AG08395 (cell line): ENCODE measurements at places on chromosomes 3 and 15.
A peak's percentile ranks its signal among the peaks of the same experiment; 100 is the strongest.

DNA sequence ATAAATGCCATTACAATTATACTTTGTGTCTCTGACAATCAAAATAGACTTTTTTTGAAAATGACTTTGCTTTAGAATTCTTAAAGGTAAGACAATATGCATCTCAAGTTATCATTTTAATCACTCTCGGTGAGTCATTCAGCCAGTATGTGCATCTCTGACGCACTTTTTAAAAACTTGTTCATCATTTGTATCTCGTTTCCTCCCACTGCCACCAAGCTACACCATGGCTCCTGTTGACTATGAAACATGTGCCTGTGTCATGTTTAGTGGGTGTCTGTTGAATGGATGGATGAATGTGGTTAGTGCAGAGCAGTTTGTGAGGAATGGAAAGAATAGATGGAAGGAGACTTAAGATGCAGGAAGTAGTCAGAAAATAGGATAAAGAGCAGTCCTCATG is 68.6 kb downstream of the ARPP21 start:
- DNase-seq: no peak

- no peak for DNase-seq
These were observed 352.1 kb downstream of the SHQ1 start for GRCh38 chr3:72496051-72496670.

DNA sequence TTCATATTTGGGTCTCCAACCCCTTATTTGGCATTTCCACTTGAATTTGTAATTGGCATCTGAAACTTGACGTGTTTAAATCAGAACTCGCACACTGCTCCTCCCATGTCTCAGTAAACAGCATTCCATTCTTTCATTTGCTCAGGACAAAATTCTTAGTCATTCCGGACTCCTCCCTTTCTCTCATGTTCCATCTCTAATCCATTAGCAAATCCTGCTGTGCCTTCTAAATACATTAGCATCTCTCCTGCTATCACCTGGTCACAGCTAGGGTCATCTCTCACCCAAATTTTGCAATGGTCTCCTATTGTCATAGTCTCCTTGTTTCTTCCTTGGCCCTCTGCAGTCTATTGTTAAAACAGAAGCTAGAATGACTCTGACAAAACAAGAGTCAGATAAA is 119.9 kb upstream of the CADPS start:
- no peak for DNase-seq

DNA sequence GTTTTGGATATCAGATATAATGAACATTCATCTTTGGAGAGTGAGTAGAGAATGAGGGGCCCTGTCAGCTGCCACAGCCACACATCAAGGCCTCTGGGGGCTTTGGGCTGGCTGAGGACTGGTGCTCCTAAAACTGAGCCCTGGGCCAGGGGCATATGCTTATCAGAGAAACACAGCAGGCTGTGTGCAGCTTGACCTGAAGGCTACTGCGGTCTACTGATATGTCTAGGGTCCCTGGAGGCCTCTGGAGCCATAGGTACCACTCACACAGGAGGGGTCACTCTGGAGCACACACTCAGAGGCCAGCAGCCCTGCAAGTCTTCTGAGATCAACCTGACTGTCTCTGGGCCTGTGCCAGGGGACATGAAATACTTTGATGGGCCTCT is 7.6 kb downstream of the TF start:
- DNase-seq: no peak

- DNase-seq: no peak
These were observed 38.2 kb upstream of the SUCLG2 start for GRCh38 chr3:67692621-67693020.

- no peak for DNase-seq
These were observed 23.0 kb upstream of the SV2B start for GRCh38 chr15:91077029-91077428.

- peak; percentile 62 for DNase-seq
These were observed 54.0 kb upstream of the UMPS start for GRCh38 chr3:124676236-124676635.

DNA sequence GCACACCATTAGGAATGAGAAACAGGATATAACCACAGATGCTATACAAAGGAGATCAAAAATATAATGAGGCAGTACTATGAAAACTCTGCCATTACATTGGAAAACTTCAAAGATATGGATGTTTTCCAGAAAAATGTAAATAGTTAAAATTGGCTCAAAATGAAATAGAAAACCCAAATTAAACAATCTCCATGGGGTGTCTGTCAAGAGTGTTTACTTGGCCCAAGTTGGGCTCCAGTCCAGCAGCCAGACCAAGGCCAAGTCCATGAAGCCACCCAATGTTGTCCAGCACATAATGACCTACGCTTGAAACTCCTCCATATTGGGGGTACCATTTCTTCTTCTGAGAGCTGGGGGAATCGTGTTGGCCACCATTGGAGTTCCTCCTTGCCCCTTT is 37.1 kb downstream of the CTXND1 start:
- DNase-seq: no peak

- DNase-seq: no peak
These were observed 225.2 kb downstream of the WDR72 start for GRCh38 chr15:53534105-53534839.

DNA sequence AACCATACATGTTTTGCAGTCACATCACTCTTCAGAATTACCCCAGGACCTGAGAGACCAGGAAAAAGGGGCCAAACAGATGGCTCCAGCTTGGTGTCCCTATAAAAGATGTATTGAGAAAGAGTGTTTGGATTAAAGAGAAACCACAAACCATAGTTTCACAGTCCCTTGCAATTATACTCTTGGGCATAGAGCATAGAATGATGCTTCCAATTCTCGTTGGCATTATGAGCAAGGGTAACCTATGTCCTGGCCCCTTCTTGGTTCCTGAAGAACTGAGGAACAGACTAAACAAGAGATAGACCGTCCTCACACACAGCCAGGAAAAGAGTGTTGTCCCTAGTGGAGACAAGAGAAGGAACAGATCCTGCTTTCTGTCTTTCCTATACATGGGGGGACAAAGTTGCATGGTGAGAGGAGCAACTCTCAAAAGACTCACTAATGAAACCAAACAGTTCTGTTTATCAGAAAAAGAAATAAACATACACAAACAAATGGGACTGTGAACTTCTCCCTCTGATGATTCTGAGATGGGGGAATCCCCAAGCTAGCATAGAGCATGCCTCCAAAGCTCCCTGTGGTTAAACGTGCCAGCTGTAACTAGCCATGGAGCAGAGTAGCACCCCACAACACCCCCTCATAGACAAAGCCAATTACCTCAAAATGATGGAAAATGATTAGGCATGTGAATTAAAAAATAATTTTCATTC is 908.6 kb downstream of the NTRK3 start:
- DNase-seq: no peak

DNA sequence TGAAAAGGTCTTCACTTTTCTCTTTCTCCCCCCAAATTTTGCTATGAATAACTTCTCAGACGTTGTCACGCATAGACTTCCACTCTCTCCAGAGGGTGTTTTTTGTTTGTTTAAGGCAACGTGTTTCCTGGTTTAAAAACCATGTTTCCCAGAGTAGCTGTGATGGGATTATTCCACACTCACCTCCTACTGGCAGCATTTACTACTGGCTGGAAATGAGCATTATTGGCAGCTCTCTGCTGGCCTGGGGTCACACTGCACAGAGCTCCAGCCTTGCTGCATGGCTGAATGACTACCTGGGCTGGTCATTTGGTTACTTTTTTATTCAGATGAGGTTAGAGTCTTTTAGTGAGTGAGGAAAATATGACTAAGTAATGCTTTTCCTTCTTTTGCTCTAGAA is 65.2 kb downstream of the RARB start:
- no peak for DNase-seq
